Prostate gland (tissue), 2 donors: ENCODE measurements at places on chromosomes 7 and 10. TPM values are rescaled to one million over a fixed set of nuclear protein-coding genes. Genes with fewer than 3 reads are reported as not detected.

Gene HOXA4
- total RNA-seq: 1.8 TPM

Gene CD36
- 7.2 TPM for total RNA-seq

Gene CTTNBP2
- total RNA-seq: 5.7 TPM

Gene PSPH
- total RNA-seq: 25.8 TPM

DNA sequence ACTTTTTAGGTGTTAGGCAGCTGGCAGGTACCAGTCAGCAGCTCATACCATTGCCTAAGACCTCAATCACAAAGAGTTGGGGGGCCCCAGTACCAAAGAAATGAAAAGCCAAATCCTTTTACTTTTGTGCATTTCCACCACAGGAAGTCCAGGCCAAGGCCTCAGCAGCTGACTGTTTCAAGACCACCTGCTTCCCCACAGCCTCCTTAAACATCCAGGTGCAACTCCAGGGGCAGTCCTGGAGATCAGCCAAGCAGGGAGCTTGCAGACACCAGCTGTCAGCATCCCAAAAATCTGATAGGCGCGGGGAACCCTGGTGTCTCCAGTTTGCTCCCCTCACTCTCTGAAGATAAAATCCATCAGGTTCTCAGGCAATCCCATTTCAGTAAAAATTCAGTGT is 91.5 kb upstream of the EFCAB10 start:
- H3K36me3 ChIP-seq: no peaks in the 10 kb centered on the region
- H3K4me3 ChIP-seq: no peak overlapping the region
- no peak for DNase-seq
- no peaks in the 10 kb centered on the region for H3K27me3 ChIP-seq
- H3K4me1 ChIP-seq: peaks cover 13% of the 10 kb centered on the region

GRCh38 chr7:28533267-28533666 is 120.9 kb downstream of the CREB5 start:
- no peak for DNase-seq
- no peaks in the 10 kb centered on the region for H3K27me3 ChIP-seq
- H3K36me3 ChIP-seq: no peaks in the 10 kb centered on the region
- no peak overlapping the region for H3K4me3 ChIP-seq

- no peak overlapping the region for H3K27ac ChIP-seq
- DNase-seq: no peak
- no peaks in the 10 kb centered on the region for H3K27me3 ChIP-seq
- H3K36me3 ChIP-seq: no peaks in the 10 kb centered on the region
- H3K4me1 ChIP-seq: no peaks in the 10 kb centered on the region
Measured at GRCh38 chr7:35753761-35754603, 46.9 kb upstream of the SEPTIN7 start.

GRCh38 chr7:38746438-38746837 is 115.3 kb upstream of the AMPH start:
- no peaks in the 10 kb centered on the region for H3K4me1 ChIP-seq
- H3K27ac ChIP-seq: no peak overlapping the region
- H3K27me3 ChIP-seq: no peaks in the 10 kb centered on the region

DNA sequence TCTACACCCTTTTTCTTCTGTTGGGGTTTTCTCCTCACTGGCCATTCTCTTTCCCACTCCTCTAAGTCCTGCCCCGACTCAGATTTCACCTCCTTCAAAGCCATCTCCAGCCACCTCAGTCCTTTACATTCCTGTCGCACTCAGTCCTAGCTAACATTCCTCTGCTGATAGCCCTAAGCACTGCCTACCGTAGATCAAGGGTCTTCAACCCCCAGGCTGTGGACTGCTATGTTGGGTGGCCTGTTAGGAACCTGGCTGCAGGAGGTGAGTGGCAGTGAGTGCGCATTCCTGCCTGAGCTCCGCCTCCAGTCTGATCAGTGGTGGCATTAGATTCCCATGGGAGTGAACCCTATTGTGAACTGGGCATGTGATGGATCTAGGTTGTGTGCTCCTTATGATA is 11.2 kb downstream of the PFKFB3 start:
- H3K27ac ChIP-seq: no peak overlapping the region
- H3K27me3 ChIP-seq: no peaks in the 10 kb centered on the region
- no peak overlapping the region for H3K4me3 ChIP-seq
- H3K36me3 ChIP-seq: peaks cover 12% of the 10 kb centered on the region
- H3K4me1 ChIP-seq: no peaks in the 10 kb centered on the region

DNA sequence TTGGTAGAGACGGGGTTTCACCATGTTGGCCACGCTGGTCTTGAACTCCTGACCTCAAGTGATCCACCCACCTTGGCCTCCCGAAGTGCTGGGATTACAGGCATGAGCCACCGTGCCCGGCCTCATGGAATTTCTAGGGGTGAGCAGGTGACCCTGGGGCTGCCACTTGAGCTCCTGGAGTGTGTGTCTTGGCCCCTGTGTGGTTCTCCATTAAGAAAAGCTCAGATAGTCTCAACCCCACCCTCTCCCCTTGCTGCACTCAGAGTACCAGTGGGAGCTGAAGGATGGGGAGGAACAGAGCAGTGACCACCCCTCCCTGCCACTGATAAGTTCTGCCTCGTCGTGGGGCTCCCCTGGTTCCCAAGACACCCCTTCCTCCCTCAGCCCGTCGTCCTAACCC is 45.3 kb downstream of the RCC1L start:
- no peaks in the 10 kb centered on the region for H3K27me3 ChIP-seq
- no peaks in the 10 kb centered on the region for H3K36me3 ChIP-seq
- no peaks in the 10 kb centered on the region for H3K4me1 ChIP-seq
- H3K4me3 ChIP-seq: no peak overlapping the region
- no peak overlapping the region for H3K27ac ChIP-seq

GRCh38 chr7:80950550-80950967 is 31.7 kb upstream of the SEMA3C start:
- DNase-seq: no peak
- no peak overlapping the region for H3K27ac ChIP-seq
- H3K27me3 ChIP-seq: no peaks in the 10 kb centered on the region
- H3K36me3 ChIP-seq: no peaks in the 10 kb centered on the region
- H3K4me3 ChIP-seq: no peak overlapping the region

DNA sequence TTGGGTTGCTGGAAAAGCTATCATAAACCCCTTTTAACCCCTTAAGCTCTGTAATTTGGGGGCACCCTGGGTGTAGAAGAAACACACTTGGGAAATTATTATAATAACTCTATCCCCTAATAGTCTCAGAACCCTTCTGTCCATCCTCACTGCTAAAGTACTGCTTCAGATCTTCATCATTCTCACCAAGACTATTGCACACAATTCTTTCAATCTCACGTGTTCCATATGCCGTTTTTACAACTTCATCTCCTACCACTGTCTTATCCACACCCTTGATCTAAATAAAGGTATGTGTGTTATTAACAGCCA is 15.8 kb downstream of the ANKRD22 start:
- DNase-seq: no peak
- no peaks in the 10 kb centered on the region for H3K36me3 ChIP-seq
- no peaks in the 10 kb centered on the region for H3K27me3 ChIP-seq

GRCh38 chr7:128795129-128795528 is 3.4 kb downstream of the CCDC136 start:
- H3K27me3 ChIP-seq: no peaks in the 10 kb centered on the region
- H3K4me1 ChIP-seq: no peaks in the 10 kb centered on the region
- H3K4me3 ChIP-seq: no peak overlapping the region
- no peaks in the 10 kb centered on the region for H3K36me3 ChIP-seq
- no peak overlapping the region for H3K27ac ChIP-seq

GRCh38 chr7:155058896-155059295 is 11.2 kb upstream of the HTR5A start:
- H3K4me1 ChIP-seq: no peaks in the 10 kb centered on the region
- H3K4me3 ChIP-seq: no peak overlapping the region
- H3K36me3 ChIP-seq: no peaks in the 10 kb centered on the region
- no peaks in the 10 kb centered on the region for H3K27me3 ChIP-seq
- H3K27ac ChIP-seq: no peak overlapping the region
